Adrenal gland (tissue), 19 donors: ENCODE measurements at places on chromosomes 4 and X. TPM values are rescaled to one million over a fixed set of nuclear protein-coding genes. Genes with fewer than 3 reads are reported as not detected.
A peak's percentile ranks its signal among the peaks of the same experiment; 100 is the strongest.

Gene HS3ST1
- total RNA-seq: 1.0 TPM

Gene RTL3
- total RNA-seq: not detected

- no peak for DNase-seq
- no peak overlapping the region for H3K27ac ChIP-seq
- no peak overlapping the region for H3K4me3 ChIP-seq
- no peaks in the 10 kb centered on the region for H3K27me3 ChIP-seq
Measured at GRCh38 chr4:38009949-38010348, 49.8 kb downstream of the PTTG2 start.

Gene MAGEA2B
- not detected for total RNA-seq

GRCh38 chr4:47647544-47647943 lies 162.5 kb downstream of the ATP10D start:
- DNase-seq: no peak
- H3K27me3 ChIP-seq: no peaks in the 10 kb centered on the region
- no peak overlapping the region for H3K4me3 ChIP-seq
- H3K4me1 ChIP-seq: no peaks in the 10 kb centered on the region
- no peaks in the 10 kb centered on the region for H3K36me3 ChIP-seq

- H3K27ac ChIP-seq: no peak overlapping the region
- no peaks in the 10 kb centered on the region for H3K4me1 ChIP-seq
- no peak overlapping the region for H3K4me3 ChIP-seq
Measured at GRCh38 chr4:28475381-28475780, 1614.7 kb downstream of the STIM2 start.

GRCh38 chrX:115892056-115892708 lies 278.4 kb upstream of the AGTR2 start:
- peaks cover 7% of the 10 kb centered on the region for H3K4me1 ChIP-seq
- no peak for DNase-seq
- H3K36me3 ChIP-seq: no peaks in the 10 kb centered on the region
- no peak overlapping the region for H3K4me3 ChIP-seq

DNA sequence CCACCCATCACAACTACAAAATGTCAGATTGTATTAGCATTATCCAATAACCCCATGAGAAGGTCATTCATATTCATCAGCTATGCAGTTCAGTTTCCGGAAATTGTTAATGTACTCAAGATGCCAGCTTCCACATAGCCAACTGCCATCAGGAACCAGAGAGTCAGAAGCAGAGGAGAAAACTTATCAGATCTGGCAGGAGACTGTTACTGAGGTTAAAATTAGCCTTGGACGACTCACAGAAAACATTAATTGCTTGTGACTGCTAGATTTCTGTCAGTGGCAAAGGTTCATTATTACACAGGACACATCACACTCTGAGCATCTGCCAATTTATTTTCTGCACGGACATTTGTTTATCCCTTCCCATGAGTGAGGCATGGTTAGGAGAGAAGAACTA lies 352.8 kb downstream of the DHRSX start:
- no peaks in the 10 kb centered on the region for H3K27me3 ChIP-seq
- H3K27ac ChIP-seq: no peak overlapping the region
- no peaks in the 10 kb centered on the region for H3K4me1 ChIP-seq
- no peak for DNase-seq

Gene PORCN
- total RNA-seq: 88.8 TPM

DNA sequence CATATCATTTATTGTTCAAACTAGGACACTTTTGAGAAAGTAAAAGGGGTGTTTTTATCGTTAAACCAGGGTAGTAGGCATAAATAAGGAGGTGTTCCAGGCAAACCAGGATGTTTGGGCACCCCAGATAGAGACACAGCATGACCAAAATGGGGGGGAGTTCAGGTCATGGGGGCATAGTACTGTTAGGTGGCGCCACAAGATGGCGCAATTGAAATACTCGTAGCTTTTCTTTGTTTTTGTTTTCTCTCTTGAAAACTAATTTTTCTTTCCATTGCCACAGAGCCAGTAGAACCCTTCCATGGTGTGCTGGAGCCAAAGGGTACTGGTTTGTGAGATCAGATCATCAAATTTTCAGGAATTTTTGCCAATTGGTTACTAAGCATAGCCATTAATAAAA lies 283.4 kb downstream of the BCOR start:
- no peaks in the 10 kb centered on the region for H3K36me3 ChIP-seq
- H3K4me1 ChIP-seq: no peaks in the 10 kb centered on the region
- peak overlapping the region; percentile 78 for H3K27ac ChIP-seq

GRCh38 chr4:6180841-6181631 lies 19.3 kb downstream of the JAKMIP1 start:
- no peak for DNase-seq
- H3K27me3 ChIP-seq: no peaks in the 10 kb centered on the region
- no peak overlapping the region for H3K4me3 ChIP-seq
- H3K4me1 ChIP-seq: no peaks in the 10 kb centered on the region
- H3K27ac ChIP-seq: no peak overlapping the region
- H3K36me3 ChIP-seq: no peaks in the 10 kb centered on the region

DNA sequence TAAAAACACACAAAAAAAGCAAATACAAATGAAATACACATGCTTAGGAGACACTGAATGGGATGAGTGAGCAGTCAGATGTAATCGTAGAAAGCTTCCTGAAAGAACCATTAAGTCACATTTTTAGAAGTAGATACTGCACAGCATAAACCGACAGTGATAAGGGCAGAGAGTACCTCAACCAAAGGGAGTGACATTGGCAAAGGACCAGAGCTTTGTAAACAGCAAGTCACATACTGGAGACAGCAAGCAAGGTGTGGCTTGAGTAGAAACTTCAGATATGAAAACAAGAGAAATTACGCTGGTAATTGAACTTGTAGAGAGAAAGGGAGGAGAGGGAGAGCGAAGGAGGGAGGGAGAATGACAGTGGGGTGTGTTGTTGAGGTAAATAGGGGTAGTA lies 92.0 kb downstream of the CHRDL1 start:
- H3K4me3 ChIP-seq: no peak overlapping the region
- no peak for DNase-seq
- H3K4me1 ChIP-seq: no peaks in the 10 kb centered on the region
- H3K36me3 ChIP-seq: no peaks in the 10 kb centered on the region
- peaks cover 4% of the 10 kb centered on the region for H3K27me3 ChIP-seq
- H3K27ac ChIP-seq: no peak overlapping the region

DNA sequence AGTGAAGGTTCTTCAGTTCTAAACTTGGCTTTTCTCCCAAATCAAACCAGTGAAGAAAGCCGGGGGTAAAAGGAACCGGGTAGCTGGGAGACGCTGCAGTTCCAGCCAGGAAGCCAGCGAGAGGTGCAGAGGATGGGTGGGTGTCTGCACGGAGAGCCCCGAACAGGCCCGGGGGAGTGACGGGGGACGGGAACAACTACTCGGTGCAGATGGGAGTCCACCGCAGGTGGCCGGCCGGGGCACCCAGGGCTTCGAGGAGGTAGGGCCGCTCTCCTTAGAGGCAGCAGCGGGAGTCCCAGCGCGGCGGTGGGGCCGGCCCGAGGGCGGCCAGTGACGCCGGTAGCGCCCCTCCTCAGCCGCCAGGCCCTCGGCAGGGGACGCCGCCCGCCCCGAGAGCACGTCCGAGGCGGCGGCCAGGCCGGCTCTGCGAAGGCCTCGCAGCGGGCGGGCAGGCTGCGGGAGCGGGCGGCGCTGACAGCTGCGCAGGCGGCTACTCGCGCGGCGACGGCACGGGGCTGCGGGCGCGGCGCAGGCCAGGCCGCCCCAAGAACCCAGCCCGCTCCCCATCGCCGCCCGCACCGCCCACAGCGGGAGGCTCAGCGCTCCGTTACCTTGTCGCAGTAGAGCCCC lies 449 bp downstream of the FBXL5 start:
- no peaks in the 10 kb centered on the region for H3K27me3 ChIP-seq
- peak; percentile 44 for DNase-seq
- H3K27ac ChIP-seq: peak overlapping the region; percentile 99
- H3K4me3 ChIP-seq: peak overlapping the region; percentile 93
- H3K36me3 ChIP-seq: no peaks in the 10 kb centered on the region

DNA sequence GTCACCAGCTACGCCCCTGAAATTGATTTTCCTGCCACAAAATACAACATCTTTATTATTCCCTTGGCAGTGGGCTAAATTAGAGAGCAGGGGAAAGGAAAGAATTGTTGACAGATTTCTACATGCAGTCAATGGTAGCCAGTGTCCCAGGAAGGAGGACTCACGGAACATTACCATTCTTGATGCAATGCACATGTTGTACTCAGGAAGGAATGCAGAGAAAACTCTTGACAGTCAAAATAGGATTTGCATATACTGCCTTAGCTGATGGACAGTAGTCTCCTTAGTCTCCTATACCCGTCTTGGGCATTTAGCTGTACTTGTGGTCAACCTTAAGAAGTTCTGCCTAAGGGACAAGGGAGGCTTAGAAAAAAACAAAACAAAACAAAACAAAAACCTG lies 158.0 kb upstream of the GYPA start:
- H3K4me3 ChIP-seq: no peak overlapping the region
- H3K27ac ChIP-seq: no peak overlapping the region
- H3K4me1 ChIP-seq: no peaks in the 10 kb centered on the region
- H3K27me3 ChIP-seq: no peaks in the 10 kb centered on the region

Gene SORBS2
- total RNA-seq: 592 TPM

- no peaks in the 10 kb centered on the region for H3K27me3 ChIP-seq
- H3K36me3 ChIP-seq: no peaks in the 10 kb centered on the region
- H3K27ac ChIP-seq: peak overlapping the region; percentile 36
- no peak overlapping the region for H3K4me3 ChIP-seq
- DNase-seq: no peak
Measured at GRCh38 chr4:183831026-183831446, 74.1 kb upstream of the STOX2 start.

GRCh38 chrX:11342673-11343072 lies 49.5 kb downstream of the AMELX start:
- no peak overlapping the region for H3K4me3 ChIP-seq
- H3K4me1 ChIP-seq: peaks cover 4% of the 10 kb centered on the region
- H3K27ac ChIP-seq: no peak overlapping the region
- DNase-seq: no peak

- no peaks in the 10 kb centered on the region for H3K27me3 ChIP-seq
- no peaks in the 10 kb centered on the region for H3K4me1 ChIP-seq
- DNase-seq: no peak
- no peak overlapping the region for H3K4me3 ChIP-seq
- H3K36me3 ChIP-seq: no peaks in the 10 kb centered on the region
Measured at GRCh38 chr4:36267486-36268268, 13.7 kb upstream of the DTHD1 start.

Gene DRD5
- not detected for total RNA-seq

DNA sequence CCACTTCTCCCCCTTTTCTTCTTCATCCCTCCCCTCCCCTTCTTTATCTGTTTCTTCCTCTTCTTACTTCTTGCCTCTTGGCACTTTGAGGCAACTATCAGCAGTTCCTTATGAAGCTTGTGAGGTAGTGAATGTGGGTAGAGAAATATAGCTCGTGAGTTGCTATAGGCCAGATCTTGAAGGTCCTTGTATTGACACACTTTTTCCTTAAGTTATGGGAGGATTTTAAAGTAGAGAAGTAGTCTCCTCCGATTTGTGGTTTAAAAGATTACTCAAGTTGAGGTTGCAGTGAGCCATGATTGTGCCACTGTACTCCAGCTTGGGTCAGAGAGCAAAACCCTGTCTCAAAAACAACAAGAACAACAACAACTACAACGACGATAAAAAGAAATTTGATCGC lies 3.4 kb upstream of the RRAGB start:
- DNase-seq: no peak
- no peak overlapping the region for H3K27ac ChIP-seq
- peaks cover 5% of the 10 kb centered on the region for H3K4me1 ChIP-seq
- no peaks in the 10 kb centered on the region for H3K27me3 ChIP-seq

DNA sequence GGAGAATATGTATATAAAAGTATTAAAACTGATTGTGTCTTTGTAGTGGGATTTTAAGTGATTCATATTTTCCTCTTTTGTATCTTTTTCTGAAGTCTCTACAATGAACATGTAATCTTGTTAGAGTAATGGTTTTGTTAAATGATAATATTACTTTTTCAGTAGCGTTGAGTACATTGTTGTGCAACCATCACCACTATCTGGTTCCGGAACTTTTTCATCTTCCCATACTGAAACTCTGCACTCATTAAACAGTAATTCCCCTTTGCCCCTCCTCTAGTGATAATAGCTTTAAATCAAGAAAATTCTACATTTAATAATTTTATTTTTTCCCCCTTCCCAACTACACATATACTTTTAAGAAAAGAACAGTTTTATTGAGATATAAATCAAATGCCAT lies 23.3 kb downstream of the SHROOM3 start:
- no peaks in the 10 kb centered on the region for H3K36me3 ChIP-seq
- no peak overlapping the region for H3K4me3 ChIP-seq
- H3K27ac ChIP-seq: no peak overlapping the region
- H3K4me1 ChIP-seq: no peaks in the 10 kb centered on the region
- no peaks in the 10 kb centered on the region for H3K27me3 ChIP-seq
